ENCODE measurements at places on chromosomes 7 and 10. TPM values are rescaled to one million over a fixed set of nuclear protein-coding genes. Genes with fewer than 3 reads are reported as not detected.

Gene FRAT1
- 7.3 TPM for total RNA-seq

Gene ZDHHC6
- total RNA-seq, result 35.2 TPM

Gene DDIT4
- total RNA-seq, result 82.9 TPM

Gene TSPAN15
- total RNA-seq, result 7.8 TPM

Gene CUBN
- total RNA-seq, result 0.26 TPM

Gene CUZD1
- total RNA-seq, result 19.4 TPM

Gene WIPF3
- 11.8 TPM for total RNA-seq

Gene OR9A2
- total RNA-seq, result not detected

Gene INSIG1
- total RNA-seq, result 23.3 TPM

Gene SHOC2
- 23.5 TPM for total RNA-seq

Gene C10orf62
- total RNA-seq, result 0.31 TPM

Data from H9 (cell line).